Inflammatory macrophage (primary cell): ENCODE measurements at places on chromosomes 7 and 10.
A peak's percentile ranks its signal among the peaks of the same experiment; 100 is the strongest.

- DNase-seq: no peak
Observed at GRCh38 chr10:34814223-34814912, 728 bp downstream of the PARD3 start.

DNA sequence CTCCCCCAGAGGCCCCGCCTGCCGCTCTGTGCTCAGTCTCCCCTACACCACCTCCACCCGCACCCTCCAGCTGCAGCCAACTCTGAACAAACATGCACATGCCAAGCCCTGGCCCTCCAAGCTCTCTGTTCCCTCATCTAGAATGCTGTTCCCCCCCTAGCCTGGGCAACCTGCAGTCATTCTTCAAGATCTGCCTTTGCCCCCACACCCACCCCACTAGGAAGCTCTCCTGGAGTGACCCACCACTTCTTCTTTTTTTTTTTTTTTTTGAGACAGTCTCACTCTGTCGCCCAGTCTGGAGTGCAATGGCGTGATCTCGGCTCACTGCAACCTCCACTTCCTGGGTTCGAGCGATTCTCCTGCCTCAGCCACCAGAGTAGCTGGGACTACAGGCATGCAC is 13.7 kb downstream of the MYL10 start:
- DNase-seq: peak; percentile 6

DNA sequence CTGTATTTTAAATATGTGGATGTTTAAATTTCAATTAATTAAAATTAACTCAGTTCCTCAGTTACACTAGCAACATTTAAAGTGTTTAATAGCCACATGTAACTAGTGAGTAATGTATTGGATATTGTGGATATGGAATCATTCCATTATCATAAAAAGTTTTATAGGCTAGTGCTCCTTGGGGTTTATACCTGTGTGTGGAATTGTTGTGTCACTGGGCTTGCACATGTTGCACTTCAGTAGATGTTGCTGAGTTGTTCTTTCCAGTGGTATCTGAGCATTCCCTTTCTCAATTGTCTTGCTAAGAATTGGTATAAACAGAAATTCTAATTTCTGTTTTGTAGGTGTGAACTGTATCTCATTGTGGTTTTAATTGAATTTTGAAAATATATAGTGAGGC is 113.0 kb downstream of the ADK start:
- no peak for DNase-seq

DNA sequence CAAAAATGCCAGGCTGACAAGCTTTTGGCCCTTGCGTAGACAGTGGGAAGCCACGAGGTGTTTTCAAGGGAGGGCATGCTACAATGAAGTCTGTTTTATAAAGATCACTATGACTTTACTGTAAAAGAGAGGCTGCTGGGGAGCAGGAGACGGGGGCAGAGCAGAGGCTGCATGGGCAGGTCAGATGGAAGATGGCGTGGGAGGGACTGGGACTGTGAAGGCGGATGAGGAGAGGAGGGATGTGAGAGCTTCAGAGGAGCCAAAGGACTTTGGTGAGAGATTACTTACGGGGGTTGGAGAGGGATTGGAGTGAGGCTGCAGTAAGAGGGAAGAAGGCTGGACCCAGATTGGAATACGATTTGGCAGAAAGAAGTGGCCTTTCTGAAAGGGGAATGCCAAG is 86.6 kb upstream of the PCBD1 start:
- DNase-seq: no peak
